ENCODE measurements at places on chromosomes 13 and 19. TPM values are rescaled to one million over a fixed set of nuclear protein-coding genes. Genes with fewer than 3 reads are reported as not detected.

DNA sequence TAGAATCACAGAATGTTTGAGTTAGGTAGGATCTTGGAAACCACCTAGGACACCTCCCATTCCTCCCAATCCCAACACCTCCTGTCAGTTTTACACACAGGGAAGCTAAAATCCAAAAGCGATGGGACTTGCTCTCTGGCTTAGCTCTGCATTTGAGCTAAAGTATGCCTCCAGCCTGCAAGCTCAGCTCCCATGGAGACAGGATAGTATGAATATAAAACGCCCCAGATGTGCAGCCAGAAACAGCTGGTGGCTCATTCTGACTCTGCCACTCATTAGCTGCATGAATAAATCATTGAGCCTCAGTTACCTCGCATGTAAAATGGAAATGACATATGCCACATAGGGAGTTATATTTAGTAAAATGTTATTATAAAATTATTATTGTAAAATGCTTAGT lies 336.0 kb downstream of the SUCLA2 start:
- no peak for DNase-seq

- no peak for DNase-seq
These were observed 65.8 kb downstream of the LRCH1 start for GRCh38 chr13:46618694-46619254.

- DNase-seq, result no peak
These were observed 330.6 kb downstream of the SPRY2 start for GRCh38 chr13:80010286-80010831.

- DNase-seq, result no peak
These were observed 429.3 kb upstream of the NBEA start for GRCh38 chr13:34512817-34513216.

RNF17 gene
- 0.04 TPM for polyA plus RNA-seq

DNA sequence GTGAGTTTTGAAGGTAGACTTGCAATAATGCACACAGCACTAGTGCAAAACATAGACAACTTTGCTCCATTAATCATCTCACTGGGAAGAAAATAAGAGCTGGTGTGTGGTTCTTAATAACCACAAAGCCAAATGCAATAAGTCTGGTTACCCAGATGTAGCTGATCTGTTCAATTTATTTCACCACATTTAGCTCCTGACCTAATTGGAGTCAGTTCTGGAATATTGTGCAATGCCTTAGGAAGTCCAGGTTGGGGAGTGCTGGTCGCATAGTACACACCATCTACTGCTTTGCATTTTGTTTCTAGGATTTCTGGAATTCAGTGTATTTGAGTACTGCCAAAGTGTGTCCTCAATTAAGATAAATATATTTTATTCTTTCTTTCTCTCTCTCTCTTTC lies 483.3 kb upstream of the SPRY2 start:
- DNase-seq, result no peak

DNA sequence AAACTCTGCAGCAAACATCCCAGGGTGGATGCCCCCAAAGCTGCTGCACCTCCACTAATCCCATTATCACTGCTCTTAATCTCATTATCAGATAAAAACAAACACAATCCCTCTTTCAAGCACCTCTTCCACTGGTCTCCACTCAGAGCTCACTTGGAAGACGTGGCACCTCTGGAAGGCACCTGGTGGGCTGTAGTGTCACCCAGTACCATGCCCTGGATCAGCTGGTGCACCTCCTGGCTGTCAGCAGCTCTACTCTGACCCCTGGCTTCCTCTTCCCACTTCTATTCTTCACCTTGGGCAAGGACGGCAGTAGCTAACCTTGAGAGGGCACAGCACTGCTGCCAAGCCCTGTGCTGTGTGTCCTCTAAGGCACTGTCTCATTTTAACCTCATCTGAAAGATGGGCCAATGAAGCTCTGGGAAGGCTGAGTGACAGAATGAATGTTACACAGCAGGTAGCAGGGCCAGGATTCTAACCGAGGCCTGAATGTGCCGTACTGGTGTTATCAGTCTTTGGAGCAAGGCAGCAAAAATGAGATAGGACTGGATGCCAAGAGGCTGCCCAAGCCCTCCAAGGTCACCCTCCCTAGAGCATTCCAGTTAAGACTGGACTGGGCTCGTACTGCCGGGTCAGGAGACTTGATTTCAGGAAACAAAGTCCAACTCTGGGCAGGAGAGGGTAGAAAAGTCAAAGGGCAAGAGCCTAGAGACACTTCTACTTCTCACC lies 7.4 kb downstream of the BRD4 start:
- DNase-seq, result no peak

ZNF865 gene
- 1.4 TPM for polyA plus RNA-seq

GRCh38 chr19:36160821-36161596 lies 8.8 kb upstream of the COX7A1 start:
- no peak for DNase-seq

ZNF773 gene
- polyA plus RNA-seq, result 11.0 TPM

GRCh38 chr13:46386392-46387063 lies 524 bp downstream of the RUBCNL start:
- DNase-seq, result no peak

DNA sequence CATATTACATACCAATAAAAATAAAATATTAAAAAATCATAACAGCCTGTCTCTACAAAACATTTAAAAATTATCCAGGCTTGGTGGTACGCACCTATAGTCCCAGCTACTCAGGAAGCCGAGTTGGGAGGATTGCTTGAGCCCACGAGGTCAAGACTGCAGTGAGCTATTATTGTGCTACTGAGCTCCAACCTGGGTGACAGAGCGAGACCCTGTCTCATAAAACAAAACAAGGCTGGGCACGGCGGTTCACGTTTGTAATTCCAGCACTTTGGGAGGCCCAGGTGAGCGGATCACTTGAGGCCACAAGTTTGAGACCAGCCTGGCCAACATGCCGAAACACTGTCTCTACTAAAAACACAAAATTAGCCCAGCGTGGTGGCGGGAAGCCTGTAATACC lies 52.2 kb upstream of the LSM14A start:
- no peak for DNase-seq

GRCh38 chr19:1408300-1409203 lies 1.2 kb downstream of the DAZAP1 start:
- no peak for DNase-seq

DNA sequence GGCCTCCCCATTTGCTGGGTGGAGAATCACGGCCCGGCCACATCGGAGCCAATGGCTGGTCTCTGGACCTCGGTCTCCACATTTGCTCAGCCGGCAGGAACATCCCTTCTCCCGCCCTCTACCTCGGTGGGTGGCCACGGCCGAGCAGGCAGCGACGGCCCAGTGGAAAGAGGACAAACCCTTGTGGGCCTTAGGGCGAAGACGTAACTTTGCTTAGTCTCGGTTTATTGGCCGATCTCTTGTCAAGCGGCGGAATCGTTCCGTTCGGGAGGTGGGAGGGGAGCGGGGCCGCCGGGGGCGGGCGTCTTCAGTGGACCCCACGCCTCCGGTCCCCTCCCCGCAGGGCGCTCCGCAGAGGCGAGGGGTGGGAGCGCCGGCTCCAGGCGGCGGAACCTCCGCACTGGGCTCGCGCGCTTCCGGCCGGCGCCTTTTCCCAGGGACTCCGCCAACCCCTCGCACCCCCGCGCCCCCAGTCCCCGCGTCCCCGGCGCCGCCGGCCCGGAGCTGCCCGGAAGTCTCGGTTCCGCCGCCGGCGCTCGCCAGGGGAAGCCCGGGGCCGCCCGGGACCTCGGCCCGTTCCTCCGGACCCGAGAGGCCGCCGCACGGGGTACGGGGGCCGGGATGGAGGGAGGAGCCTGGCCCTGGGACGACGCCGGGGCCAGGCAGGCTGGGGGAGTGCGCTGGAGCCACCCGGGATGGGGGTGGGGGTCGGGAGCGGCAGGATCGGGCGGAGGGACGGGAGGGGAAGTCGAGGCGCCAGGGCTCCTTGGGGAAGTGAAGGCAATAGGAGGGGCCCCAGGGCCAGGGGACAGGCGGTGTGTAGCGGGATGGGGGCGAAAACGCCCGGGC lies at the start of gene ZNF580:
Gene ZNF580, plus strand, starts transcription at position 426 of the 849 bp plus-strand sequence. CDS start 1,507 bp downstream, outside the sequence.
- no peak for DNase-seq

GRCh38 chr13:27973291-27973690 lies 4.2 kb upstream of the CDX2 start:
- no peak for DNase-seq

MAP4K1 gene
- 0.31 TPM for polyA plus RNA-seq

GRCh38 chr19:43309466-43309865 lies 40.1 kb upstream of the PSG9 start:
- no peak for DNase-seq

ZNF530 gene
- polyA plus RNA-seq, result 1.5 TPM

DNA sequence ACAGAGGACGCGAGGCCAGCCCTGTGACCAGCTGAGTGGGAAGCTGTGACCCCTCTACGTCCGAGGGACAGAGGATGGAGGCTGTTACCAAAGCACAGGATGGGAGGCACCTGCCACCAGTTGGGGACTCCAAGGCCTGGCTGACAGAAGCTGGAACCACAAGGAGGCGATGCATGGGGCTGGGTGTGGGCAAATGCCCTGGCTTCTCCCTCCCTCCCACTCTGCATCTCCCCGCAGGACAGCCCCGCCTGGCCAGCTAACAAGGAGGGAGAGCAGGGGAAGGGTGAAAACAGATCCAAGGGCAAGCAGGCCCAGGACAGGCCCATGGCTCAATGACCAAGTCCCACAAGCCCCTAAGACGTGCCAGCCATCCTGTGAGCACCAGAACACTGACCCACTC lies 28.6 kb downstream of the AKT2 start:
- DNase-seq, result no peak

- DNase-seq, result peak; percentile 6
These were observed 2.3 kb downstream of the NCCRP1 start for GRCh38 chr19:39199025-39199424.

ZNF77 gene
- 3.6 TPM for polyA plus RNA-seq

DNA sequence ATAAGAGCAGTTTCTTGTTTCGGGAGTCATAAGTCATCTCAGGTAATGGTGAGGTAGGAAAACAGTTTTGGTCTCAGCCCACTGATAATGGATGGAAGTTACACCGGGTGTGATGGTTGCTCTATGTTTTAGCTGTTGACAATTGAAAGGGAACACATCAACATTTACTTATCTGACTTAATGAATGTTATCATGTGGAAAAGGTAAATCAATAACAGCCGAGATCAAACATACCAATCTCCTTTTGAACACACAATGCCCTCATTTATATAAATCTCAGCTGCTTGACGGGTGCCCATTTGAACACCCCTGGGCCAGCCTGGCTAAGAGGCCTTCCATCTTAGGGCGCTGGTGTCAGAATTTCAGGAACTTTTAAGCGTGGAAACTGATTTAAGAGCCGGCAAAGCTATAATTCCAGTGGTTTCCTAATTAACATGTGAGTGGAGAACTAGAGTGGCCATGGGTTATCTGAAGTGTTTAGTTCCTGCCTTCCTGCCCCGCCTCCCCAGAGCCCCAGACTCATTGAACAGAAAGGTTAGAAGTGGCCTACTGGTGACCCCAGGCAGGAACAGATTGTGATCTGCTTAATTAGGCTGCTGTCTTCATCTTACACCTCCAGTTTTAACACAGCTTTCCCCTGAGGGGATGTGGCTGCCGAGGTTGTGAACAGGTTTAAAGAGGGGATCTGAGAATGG lies 572.7 kb downstream of the FGF9 start:
- no peak for DNase-seq

SH2D3A gene
- not detected for polyA plus RNA-seq

- DNase-seq, result no peak
These were observed 5.7 kb upstream of the TNFSF13B start for GRCh38 chr13:108263621-108264355.

HIPK4 gene
- polyA plus RNA-seq, result 0.11 TPM

Data from AG04450 (cell line).